Esophagus squamous epithelium (tissue), 5 donors: ENCODE measurements at places on chromosomes 7 and 10.

DNA sequence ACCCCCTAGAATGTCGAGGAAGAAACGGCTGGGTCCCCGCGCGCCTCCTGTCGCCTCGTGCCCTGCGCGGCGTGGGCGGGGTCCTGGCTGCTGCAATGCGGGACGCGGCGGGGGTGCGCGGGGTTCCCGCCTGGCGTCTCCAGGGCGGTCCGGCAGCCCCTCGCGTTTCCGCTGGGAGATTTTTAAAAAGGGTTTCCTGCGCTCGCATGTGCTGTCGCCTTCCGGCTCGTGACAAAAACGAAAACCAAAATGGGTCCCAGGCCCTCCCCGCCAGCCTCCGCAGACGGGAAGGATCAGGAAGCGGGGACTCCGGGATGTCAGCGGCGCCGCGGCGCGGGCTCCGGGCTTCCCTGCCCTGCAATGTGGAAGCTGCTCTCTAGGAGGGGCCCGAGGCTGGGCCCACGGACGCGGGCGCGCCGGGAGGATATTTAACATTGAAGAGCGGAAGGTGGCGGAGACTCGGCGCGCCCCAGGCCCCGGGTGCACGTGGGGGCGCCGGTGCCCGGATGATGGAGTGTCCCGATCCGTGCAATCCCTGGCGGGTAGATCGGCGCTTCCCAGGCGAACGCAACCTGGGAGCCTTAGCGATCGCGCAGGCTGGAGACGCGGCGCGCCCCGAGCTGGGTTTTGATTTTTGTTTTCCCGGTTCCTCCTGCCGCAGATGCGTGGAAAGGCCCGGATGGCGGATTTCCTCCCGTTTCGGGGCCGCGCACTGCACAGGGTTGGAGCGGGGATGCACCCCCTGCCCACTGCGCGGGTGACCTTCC, 1.0 kb downstream of the PFKP start:
- no peak for DNase-seq

- no peak for DNase-seq
Measured at GRCh38 chr7:1054861-1055450, 10.6 kb downstream of the GPR146 start.

DNA sequence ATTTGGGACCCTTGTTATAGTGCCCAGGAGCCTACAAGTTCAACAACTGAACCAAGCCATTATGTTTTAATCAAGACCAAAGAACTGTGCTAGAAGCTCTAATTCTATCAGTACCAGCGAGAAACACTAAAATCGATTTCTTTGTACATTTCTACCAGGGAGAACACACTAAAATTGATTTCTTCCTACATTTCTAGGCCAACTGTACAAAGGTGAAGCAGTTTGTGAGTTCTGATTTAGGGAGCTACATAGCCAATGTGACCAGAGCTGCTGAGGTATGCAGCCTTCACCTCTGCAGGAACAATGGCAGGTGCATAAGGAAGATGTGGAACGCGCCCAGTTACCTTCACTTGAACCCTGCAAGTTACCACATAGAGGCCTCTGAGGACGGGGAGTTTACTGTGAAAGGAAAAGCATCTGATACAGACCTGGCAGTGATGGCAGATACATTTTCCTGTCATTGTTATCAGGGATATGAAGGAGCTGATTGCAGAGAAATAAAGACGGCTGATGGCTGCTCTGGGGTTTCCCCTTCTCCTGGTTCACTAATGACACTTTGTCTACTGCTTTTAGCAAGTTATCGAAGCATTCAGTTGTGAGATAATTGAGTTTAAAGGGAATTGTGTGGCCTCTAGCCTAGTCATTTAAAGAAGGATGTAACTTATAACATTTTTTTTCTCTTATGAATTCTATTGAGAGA, 31.7 kb downstream of the HYAL4 start:
- DNase-seq: no peak

GRCh38 chr7:26588511-26588910, 275.9 kb downstream of the SKAP2 start:
- DNase-seq: no peak

DNA sequence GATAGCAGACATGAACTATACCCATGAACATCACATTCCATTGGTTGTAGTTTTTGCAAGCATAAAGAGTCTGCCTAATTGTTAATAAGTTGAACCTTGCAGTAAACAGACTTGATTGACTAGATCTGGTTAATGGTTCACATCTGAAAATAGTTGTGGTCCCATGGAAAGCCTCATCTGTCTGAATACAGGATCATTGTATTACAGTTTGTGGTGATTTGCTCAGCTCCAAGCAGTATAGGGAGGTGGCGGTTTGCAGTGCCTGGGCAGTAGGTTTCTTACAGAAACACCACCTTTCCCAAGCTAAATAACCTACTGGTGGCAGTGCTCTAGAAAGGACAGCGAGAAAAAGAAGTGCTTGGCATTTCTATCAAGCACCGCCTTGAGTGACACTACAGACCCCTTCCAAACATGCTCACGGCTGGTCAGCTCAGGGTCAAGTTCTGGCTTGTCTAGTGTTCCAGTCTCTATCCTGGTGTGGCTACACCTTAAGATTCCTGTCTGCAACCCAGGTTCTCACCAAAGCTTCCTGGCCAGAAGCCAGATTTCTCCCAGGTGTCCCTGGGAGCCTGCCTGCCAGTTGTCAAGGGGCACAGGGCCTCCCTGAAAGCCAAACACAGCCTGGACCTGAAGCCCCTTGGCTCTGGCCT, 119.9 kb downstream of the FANK1 start:
- no peak for DNase-seq

- no peak for DNase-seq
Measured at GRCh38 chr10:133559216-133559615, 6.2 kb downstream of the SYCE1 start.

DNA sequence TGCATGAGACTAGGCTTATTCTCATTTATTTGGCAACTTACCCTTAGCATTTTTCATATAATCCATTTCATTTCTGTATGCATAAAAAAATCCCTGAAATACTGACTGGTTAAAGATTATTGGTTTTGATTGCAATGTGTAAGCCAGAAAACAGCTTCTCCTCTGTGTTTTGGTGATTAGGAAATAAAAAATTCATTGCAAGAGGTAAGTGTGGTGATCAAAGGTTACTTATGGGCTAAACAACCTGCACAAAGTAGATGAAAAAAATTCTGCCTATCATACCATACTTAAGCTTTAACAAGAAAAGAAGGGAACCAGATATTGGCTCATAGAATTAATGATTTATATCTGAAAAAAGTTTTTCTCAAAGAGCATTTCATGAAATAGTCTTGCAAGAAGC, 64.0 kb upstream of the TMEM168 start:
- DNase-seq: no peak
